NCI-H146 (cell line): ENCODE measurements at places on chromosomes 2 and 18.

DNA sequence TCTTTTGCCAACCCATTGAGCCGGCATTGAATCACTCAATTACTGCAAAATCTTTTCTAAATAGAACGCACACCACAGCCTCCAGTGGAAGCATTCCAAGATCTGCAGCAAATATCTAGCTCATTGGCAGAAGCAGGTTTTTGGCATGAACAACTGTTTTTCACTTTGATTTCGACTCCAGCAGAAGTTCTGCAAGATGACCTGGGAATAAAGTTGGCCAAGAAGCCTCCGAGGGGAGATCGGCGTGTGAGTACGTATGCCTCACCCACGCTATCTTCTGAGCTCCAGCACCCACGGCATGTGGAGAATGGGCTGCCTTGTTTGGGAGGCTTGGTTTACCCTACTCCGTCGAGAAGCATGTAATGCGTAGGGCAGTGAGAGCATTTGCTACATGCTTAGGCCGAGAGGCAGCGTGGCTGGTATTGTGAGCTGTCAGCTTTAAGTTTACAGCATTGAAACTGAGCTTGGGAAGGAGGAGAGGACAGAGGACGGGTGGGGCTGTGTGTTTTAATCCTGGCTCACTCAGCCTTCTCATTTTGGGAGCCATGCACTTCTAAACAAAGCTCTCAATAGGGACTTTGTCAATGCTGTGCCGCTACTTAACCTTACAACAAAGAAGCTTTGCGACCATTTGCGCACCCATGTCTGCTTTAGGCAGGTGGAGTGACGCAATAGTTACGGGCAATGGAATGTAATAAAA is 10.5 kb downstream of the PCARE start:
- DNase-seq = no peak

- DNase-seq = peak; percentile 76
Observed at GRCh38 chr2:5695654-5696403, 3.6 kb downstream of the SOX11 start.

DNA sequence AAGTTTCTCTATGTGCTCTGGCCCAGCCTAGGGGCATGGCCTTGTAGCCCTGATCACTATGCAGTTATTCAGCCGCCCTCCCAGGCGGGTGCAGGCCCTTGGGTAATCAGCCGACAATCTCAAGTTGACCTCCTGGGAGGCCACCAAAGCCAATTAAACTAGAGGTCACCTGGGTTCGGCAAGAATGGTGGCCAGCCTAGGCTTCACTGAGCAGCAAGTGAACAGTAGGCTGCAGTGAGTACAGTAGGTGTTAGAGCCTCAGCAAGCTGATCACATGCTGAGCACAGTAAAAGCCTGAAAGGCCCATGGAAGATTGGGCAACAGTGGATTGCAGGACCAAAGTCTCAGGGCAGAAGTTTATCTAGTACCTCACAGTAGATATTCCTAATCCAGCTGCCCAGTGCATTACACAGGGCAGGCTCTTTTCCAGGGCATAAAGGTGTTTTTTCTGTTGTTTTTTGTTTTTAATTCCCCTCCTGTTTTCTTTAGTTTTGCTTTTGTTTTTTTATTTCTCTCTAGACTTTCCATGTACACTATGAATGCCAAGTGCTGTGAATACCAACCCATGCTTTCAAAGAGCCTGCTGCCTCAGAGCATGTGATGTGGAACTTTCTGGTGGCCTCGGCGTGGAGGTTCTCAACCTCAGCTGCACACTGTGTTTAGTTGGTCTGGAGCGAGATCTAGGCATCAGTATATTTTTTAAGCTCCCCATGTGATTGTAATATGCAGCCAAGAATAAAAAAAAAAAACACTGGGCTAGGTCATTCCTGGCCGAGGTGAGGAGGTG is 55.9 kb upstream of the ATL2 start:
- DNase-seq = no peak

GRCh38 chr2:48450936-48451602 is 78.9 kb upstream of the STON1 start:
- DNase-seq = peak; percentile 2

DNA sequence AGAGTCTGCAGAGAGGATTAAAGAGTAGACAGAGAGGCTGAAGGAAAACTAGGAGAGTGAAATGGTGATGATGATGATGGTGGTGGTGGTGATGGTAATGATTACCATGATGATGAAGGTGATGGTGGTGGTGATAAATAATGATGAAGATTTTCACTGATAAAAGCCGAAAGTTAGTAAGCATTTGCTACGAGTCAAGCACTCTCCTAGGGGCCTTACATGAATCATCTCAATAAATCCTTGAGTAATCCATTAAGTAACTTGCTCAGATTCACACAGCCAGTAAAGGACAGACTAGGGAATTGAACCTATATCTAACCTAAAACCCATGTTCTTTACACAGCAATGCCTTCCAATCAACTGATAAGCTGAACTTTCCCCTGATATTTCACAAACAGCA is 106.7 kb upstream of the PGAP1 start:
- DNase-seq = no peak

- no peak for DNase-seq
Observed at GRCh38 chr2:63654959-63655358, 66.2 kb downstream of the MDH1 start.

GRCh38 chr18:76013057-76013456 is 482.0 kb downstream of the ZNF516 start:
- DNase-seq = no peak
